ENCODE measurements at places on chromosomes 6 and 20.

DNA sequence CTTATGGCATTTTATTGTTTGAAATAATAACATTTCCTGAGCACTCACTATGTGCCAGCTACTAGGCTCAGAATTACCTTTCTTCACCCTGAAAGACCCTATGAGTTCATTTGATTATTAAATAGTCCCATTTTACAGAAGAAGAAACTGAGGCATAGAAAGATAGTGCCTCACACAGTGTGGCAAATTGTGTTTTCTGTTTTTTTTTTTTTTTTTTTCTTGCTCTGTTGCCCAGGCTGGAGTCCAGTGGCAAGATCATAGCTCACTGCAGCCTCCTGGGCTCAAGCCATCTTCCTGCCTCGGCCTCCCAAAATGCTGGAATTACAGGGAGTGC is 59.7 kb upstream of the PTPN1 start:
- no peak for DNase-seq

- no peak for DNase-seq
These were observed 10.8 kb downstream of the TCP1 start for GRCh38 chr6:159778542-159779103.

DNA sequence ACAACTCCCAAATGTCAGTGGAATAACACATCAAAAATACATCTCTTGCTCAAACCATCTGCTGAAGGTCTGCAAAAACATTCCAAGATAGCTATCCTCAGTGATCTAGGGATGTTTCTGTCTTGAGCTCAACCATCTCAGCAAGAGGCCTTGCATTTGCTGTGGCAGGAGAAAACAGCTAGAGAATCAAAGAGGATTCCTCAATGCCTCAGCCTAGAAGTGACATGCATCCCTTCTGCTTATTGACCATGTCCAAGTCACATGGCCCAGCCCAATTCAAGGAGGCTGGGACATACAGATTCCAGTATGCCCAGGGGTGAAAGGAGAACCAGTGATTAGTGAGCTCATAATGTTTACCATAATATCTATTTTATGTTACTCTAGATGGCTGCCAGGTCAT is 269.5 kb downstream of the PLCB1 start:
- no peak for DNase-seq

GRCh38 chr6:1679031-1679687 is 69.4 kb downstream of the FOXC1 start:
- DNase-seq: no peak

GRCh38 chr6:139863346-139863745 is 488.9 kb upstream of the CITED2 start:
- no peak for DNase-seq

DNA sequence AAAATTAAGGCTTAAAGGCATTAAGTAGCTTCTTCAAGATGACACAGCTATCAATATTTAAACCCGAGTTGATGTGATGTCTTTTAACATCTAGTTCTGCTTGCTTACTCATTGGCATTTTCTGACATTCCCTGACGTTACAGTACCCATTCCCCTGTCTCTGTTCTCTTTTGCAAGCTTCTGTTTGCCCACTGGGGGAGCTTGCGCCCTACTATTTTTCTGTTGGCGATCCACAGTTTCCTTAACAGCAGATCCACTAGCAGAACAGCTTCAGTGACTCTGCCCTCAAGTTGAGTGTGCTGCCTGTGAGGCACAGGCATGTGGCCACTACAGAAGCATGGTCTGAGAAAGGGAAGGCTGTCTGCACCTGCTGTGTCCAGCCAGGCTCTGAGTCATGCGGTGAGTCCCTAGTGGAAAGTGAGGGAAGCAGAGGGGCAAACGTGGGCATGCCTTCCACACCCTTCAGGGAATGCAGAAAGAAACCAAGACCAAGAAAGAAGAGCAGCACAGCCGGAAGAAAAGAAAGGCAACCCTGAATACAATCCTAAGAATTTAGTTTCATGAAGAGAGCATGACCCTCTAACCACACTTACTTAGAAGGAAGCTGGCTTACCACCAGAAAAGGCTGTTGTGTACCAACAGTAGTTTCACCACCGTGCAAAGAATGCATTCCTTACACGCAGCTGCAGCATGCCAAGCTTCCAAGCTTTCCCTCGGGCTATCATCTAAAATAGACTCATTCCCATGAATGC is 97.7 kb upstream of the VGLL2 start:
- peak; percentile 64 for DNase-seq

- DNase-seq: no peak
These were observed 18.0 kb downstream of the BAG2 start for GRCh38 chr6:57190140-57190539.

DNA sequence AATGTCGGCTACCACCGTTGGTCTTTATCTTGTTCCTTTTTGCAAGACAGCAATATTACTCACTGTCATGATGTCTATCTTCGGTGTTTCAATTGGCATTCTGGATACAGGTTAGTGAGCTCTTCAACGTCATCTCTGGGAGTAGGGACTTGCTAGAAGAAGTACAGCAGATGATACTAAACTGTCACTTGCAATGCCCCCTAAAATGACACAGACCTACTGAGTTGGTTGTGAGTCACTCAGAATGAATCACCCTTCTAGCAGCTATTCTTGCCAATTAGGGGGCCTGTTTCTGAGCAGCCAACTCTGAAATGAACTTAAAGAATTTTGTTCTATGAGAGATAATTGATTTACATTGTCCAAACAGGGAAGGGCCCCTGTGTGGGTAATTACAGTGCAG is 176.5 kb downstream of the SLC16A10 start:
- DNase-seq: peak; percentile 68

- DNase-seq: no peak
These were observed 26.2 kb downstream of the PLEKHG1 start for GRCh38 chr6:150625927-150626326.

DNA sequence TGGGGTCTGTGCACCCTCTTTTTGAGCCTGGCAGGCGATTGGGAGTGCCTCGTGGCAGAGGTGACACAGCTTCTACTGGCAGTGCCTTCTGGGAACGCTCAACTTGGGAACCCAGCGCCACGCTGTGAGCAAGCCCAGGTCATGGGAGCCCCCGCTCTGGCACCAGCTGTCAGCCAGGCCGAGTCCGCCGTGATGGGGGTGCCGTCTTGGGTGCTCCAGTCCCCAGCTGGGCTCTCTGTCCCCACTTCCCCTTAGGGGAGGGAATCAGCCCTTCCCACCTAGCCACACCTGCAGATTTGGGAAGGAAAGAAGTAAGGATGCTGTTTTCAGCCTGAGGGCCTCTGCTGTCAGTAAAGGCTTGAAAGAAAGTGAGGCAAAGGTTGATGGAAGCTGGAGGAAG is 31.0 kb upstream of the NTSR1 start:
- DNase-seq: no peak

GRCh38 chr6:23176471-23176870 is 607.1 kb downstream of the HDGFL1 start:
- DNase-seq: no peak

- no peak for DNase-seq
These were observed 1084.8 kb upstream of the CITED2 start for GRCh38 chr6:140459209-140459608.

GRCh38 chr20:10846766-10847165 is 173.0 kb upstream of the JAG1 start:
- no peak for DNase-seq

GRCh38 chr6:13302291-13302690 is 26.0 kb downstream of the TBC1D7 start:
- DNase-seq: no peak

DNA sequence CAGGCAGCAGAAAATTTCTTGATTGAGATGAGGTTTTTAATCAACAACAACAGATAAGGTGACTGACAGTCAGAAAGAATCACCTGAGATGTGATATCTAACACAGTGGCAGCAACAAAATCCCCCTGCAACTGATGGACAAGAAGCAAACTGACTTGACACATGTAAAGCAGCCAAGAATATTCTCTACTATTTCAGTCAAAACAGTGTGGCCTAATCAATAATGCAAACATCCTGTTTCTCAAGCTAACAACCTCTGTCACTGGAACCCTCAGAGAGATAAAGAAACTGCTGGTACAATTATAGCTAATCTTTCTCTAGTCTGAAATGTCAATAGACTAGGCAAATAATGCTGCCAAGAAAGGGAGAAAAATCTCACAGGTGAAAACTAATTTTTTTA is 4.6 kb upstream of the CGA start:
- no peak for DNase-seq

DNA sequence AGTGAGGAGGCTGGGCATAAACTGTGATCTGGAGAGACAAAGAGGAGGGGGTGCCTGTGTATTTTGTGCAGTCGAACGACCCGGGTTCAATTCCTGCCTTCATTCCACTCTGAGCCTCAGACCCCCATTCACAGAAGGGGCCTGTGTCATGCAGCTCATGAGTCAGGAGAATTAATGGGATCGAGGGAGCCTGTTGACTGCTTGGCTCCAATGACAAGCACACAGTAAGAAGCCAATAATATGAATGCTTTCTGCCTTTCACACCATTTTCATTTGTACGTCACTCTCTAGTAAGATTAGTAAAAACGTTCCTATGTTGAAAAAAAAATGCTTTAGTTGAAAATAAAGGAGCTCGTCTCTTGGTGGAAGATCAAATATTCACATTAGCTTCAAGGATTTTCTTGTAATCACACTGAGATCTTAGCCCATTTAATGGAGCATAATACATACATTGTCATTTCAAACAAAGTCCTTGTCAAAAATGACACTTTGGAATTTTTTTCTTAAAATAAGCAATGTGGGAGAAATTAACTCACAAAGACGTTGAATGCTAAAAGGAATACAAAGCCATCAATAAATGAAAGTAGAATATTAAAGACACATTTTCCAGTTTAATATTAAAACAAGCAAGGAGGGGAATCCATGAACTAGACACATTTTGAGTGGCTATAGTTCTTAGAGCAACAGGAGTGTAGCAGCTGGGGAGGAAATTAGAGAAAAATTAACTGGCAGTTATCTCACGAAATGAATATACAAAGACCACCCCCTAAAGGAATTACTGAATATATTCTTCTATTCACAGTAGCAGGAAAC is 246.7 kb upstream of the AFDN start:
- no peak for DNase-seq

GRCh38 chr6:166331503-166332415 is 10.6 kb downstream of the SFT2D1 start:
- no peak for DNase-seq

- no peak for DNase-seq
These were observed 36.9 kb downstream of the APCDD1L start for GRCh38 chr20:58478141-58478805.

DNA sequence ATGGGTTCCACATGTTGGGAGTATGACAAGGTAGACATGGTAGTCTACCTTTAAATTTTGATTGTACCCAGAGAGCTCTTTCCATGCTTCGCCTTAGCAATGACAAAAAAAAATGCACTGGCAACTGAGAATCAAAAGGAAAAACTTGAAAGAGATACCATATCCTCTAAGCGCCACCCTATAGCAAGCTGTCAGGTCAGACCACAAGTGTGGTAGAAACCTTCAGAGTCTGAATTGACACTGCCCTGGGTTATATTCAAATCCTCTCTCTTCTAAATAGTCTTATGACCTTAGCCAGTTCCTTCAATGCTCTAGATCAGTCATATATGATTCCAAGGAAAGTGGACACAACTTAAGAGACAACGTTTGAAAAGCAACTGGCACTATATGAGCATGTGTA is 45.6 kb upstream of the SMLR1 start:
- no peak for DNase-seq

- no peak for DNase-seq
These were observed 1066.8 kb upstream of the CITED2 start for GRCh38 chr6:140441256-140441655.

GRCh38 chr6:3789018-3789895 is 37.7 kb upstream of the PXDC1 start:
- DNase-seq: peak; percentile 43

DNA sequence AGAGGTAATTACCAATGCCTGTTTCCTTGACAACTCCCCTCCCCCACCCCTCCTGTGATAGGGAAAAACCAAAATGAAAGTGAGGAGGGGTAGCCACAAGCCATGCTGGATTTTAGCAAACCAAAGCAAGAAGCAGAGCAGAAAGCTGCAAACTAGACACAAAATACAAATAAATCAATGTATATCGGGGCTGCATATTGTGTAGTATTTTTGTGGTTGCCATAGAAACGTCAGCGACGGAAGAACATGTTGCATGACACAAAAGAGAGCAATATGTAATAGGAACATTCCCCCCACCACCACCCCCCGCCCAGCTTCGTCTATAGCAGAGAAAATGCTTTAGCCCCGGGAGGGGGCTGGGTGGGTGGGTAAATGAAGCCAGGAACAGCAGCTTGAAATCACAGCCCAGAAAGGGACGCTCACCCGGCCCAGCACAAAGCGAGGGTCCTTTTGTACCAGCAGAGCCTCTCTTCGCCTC is 548 bp downstream of the AGPAT4 start:
- DNase-seq: no peak

GRCh38 chr20:4320291-4320690 is 304.9 kb upstream of the RNF24 start:
- DNase-seq: no peak

- no peak for DNase-seq
These were observed 113.1 kb downstream of the FYN start for GRCh38 chr6:111759836-111760785.

GRCh38 chr6:15458021-15458459 is 204.8 kb downstream of the DTNBP1 start:
- no peak for DNase-seq
